Tongue (tissue), 3 donors: ENCODE measurements at places on chromosomes 2 and 18.
A peak's percentile ranks its signal among the peaks of the same experiment; 100 is the strongest.

DNA sequence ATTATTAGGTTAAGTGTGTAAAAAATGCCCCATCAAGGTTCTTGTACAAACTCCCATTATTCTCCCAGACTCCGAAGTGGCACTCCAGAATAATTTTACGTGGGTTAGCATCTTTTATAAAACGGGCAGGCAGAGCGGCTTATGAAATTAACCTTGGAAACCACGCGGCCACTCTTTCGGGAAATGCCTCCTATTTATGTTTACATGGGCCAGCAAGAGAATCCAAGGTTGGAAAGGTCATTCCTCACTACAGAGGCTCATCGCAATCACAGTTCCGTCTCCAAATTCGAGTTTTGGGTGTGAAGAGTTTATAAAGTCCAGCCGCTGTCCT, 1.2 kb upstream of the IMPA2 start:
- DNase-seq, result no peak

DNA sequence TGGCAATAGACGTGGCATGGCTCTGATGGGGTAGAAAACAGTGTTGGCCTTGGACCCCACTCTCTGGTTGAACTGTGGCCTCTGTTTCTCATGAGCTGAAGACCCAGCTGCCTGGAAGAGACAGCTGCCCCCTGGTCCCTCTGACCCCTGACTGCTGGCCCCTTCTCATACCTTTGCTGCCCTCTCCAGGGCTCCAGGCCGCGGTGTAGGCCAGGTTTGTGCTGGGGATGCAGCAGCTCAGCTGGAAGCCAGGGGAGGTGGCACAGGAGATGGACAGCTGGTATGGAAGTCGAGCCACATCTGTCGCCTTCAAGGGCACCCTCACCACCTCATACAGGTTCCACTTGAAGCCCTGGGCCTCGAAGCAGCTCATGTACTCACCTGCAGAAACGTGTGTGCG, 31.7 kb upstream of the SELENOI start:
- DNase-seq, result no peak

DNA sequence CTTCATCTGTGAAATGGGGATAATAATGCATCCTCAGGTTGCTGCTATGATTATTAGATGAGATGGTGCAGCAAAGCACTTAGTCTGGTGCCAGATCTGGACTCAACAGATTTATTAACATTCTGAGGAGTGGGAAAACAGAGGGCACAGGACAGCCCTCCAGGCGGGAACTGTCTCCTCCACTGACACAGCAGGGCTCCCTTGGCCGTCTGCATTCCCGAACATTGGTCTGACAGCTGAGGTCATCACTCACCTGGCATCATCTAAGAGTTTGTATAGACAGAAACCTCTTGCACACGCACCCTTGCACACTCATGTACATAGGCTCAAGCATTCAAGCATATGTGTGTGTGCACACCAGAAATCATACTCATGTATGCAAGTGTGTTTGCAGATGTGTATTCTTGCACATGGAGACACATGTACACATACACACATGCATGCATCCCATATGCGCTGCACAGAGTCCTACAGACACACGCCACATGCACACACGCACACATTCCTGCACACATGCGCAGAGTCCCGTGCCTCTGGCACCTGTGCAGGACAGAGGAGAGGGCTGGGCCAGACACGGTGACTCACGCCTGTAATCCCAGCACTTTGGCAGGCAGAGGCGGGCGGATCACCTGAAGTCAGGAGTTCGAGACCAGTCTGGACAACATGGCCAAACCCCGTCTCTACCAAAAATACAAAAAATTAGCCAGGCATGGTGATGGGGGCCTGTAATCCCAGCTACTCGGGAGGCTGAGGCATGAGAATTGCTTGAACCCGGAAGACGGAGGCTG, 173.3 kb upstream of the GLI2 start:
- no peak for DNase-seq

GRCh38 chr2:119518401-119519056, 5.8 kb downstream of the SCTR start:
- DNase-seq, result no peak

DNA sequence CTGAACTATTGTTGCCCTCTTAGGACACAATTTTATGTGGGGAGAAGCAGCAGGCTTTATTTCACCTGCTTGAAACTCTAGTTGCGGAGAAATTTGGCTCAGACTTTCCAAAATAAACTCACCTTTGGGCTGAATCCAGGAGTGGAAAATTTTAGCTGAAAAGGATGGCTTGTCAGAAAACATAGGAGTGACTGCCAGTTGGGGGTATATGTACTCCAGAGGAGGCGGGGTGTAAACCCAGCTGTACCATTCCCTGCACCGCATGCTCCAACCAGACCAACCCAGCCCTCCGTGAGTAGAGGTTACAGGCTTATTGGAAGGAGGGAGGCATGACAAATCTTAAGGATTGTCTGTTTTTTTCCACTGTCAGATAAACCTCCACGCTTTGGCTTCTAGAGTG, 53.8 kb downstream of the PRKCE start:
- peak; percentile 41 for DNase-seq

- DNase-seq, result no peak
Measured at GRCh38 chr2:39492716-39493115, 55.6 kb upstream of the MAP4K3 start.

- no peak for DNase-seq
Measured at GRCh38 chr2:434625-435024, 146.7 kb upstream of the ALKAL2 start.

GRCh38 chr18:28073658-28074057, 103.3 kb downstream of the CDH2 start:
- no peak for DNase-seq

DNA sequence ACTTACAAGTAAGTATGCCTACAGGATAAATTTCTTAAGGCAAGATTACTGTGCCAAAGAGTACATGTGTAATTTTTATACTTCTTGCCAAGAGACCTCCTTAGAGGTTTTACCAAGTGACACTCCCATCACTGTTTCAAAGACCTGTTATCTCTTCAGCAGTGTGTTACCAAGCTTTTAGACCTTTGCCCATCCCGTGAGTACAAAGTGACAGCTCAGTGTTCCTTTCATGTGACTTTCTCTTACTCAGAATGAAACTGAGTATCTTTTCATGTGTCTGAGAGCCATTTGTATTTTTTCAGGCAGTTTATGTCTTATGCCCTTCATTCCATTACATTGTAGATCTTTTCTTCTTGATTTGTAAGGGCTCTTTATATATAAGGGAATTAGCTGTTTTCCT, 287.5 kb upstream of the SALL3 start:
- no peak for DNase-seq

- peak; percentile 37 for DNase-seq
Measured at GRCh38 chr2:162369551-162369950, 25.6 kb downstream of the GCA start.

- DNase-seq, result no peak
Measured at GRCh38 chr18:45197526-45197970, 417.7 kb upstream of the SLC14A2 start.

DNA sequence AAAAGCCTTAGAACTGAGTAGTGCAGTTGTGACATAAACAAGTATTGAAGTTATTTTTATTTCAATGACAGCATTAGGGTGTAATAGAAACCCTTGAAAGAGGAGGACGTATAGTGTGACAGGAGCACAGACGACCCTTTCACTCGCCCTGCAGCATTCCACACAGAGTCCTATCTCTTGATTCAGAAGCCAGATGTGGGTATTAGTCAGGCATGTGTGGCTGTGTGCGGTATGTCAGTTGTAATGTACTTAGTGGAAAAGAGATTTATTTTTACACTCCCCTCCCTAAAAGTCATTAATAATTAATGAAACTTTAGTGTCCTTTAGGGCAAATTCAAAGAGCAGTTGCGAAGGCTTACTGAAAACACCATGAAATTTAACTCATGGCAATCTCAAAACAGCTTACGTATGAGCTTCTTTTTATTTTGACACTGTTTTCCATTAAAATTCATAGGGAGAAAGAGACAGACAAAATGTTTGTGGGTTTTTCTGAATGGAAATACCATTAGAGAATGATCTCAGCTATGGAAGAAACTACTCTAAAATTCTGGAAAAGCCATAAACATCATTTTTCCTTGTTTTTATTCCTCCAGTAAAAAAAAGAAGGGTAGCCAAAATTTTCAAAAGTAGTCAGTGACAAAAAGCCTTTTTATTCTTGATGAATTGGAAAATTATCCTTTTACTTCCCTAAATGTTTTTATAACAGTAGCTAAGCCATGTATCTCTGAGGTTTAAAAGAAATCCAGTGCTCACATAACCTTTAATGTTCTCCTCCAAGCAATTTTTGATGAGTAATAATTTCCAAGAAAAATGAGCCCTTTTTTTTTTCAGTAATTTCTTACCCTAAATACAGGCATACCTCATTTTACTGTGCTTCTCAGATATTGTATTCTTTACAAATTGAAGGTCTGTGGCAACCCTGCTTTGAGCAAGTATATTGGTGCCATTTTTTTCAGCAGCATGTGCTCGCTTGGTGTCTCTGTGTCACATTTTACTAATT, 84.0 kb upstream of the DSEL start:
- DNase-seq, result peak; percentile 73

DNA sequence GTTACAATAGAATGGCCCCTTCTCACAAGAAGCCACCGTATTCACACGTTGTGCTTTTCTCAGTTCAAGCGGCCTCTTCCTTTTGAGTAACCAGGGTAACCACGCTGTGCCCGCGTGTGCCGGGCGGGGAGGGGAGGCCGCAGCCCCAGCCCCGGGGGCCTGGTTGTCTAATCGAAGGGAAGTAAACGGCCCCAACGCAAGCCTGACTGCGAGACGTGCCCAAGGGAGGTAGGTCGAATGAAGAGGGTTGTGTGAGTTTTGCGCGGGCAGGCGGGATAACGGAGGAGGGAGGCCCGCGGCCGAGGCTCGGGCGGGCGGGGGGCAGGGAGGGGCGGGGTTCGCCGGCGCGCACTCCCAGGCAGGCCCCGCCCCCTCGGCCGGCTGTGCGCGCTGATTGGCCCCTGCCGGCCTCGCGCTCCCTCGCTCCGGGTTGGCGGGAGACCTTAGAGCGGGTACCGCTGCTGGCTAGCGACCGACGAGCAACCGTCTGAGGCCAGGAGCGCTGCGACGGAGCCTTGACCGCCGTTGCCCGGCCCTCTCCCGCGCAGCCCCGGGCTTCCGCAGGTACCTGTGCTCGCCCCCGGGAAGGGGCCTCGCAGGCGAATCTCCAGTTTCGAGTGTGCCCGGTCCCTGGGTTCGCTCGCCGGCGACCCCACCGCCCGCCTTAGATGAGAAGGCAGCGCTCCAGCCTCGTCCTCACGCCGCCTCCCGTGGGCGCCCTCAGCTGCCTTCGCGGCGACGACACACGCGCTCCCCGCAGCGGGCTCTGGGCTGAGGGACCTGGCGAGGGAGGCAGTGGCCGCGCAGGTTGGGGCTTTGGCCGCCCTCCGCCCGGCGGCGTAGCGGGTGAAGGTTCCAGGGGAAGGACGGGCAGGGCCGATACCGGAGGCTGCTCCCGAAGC, at the start of gene SPDYA:
Gene SPDYA, plus strand, starts transcription at position 451 of the 902 bp plus-strand sequence. CDS start 5,181 bp downstream, outside the sequence.
- peak; percentile 81 for DNase-seq

GRCh38 chr2:64017811-64018700, 1.2 kb downstream of the VPS54 start:
- peak; percentile 74 for DNase-seq

DNA sequence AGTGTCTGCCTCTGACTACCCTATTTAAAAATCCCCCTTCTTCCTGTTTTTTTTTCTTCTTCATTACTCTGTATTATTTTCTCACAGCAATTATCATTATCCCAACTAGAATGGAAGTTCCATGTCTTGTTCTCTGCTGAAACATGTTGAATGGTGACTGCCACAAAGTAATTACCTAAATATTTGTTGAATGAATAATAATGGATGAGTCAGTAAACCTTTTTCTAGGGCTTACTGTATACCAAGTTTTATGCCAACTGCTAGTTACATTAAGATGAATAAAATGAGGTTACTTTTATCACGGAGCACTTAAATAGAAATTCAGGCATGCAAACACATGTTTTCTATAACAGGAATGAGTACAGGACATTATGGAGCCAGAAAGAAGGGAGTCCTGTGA, 490.6 kb downstream of the THSD7B start:
- no peak for DNase-seq

DNA sequence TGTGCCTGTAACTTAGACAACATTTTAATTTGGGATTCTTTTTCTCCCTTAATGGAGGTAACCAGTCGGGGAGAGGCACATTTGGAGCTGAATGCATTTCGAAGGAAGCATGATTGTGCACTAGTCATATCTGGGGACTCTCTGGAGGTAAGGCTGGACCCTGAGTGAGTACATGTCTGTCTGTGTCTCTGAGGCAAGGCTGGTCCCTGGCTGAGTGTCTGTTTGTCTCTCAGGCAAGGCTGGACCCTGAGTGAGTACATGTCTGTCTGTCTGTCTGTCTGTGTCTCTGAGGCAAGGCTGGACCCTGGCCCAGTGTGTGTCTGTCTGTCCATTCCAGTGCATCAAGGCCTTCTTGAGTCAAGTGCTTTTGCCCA, 51.5 kb upstream of the NFATC1 start:
- no peak for DNase-seq

GRCh38 chr2:2619995-2620394, 288.9 kb upstream of the MYT1L start:
- DNase-seq, result no peak

DNA sequence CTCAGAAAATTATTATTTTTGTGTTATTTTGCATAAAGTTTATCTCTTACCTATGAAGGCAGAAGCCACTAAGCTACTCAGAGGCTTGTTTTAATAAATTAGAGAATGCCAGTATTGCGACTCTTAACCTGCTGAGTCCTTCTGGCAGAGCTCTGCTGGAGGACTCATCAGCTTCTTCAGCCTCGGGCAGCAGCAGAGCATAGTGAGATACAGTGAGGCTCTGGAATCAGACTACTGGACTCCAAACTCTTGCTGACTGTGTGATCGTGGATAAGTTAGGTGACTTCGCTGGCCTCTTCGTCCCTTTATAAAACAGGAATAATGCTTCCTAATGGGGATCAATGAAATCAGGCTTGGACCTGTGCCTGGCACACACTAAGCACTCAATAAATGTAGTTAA, 1.7 kb downstream of the PTRHD1 start:
- DNase-seq, result no peak

GRCh38 chr18:57956491-57956890, 87.5 kb upstream of the NEDD4L start:
- DNase-seq, result no peak

DNA sequence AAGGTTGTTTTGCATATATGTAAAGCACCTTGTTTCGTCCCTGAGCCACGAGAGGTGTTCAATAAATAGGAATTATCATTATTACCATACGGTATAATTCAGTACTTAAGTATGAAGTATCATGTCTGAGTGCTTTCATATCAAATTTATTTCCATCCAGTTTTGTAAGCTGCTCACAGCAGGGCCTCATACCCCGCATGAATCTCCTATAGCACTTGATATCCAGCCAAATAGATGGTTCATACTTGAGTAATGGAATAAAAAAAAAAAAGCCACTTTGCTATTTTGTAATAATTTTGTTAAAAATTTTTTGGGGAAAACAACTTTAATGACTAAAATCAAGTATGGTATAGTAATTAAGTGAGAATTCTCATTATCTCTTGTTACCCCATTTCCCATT, 160.8 kb upstream of the NOSTRIN start:
- no peak for DNase-seq

- DNase-seq, result no peak
Measured at GRCh38 chr2:96315400-96316071, 9.6 kb upstream of the ITPRIPL1 start.

DNA sequence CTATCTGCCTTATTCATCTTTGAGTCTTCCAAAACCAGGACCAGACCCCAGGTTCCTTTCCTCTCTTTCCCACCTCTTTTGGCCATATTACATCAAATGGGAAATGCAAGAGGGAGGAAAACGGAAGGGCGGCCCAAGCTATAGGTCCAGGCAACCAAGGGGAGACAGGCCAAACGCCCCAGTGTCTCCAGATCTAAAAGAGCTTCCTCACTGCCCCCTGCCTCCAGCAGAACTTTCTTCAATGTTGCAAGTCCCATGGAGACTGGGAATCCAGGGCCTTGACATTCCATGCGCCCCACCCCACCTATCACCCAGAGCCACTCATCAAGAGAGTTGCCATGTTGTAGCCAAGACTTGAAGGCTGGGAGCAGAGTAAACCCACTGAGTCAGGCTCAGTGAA, 15.4 kb downstream of the TNS1 start:
- DNase-seq, result no peak
